ENCODE measurements at places on chromosomes 1 and 21. TPM values are rescaled to one million over a fixed set of nuclear protein-coding genes. Genes with fewer than 3 reads are reported as not detected.

DNA sequence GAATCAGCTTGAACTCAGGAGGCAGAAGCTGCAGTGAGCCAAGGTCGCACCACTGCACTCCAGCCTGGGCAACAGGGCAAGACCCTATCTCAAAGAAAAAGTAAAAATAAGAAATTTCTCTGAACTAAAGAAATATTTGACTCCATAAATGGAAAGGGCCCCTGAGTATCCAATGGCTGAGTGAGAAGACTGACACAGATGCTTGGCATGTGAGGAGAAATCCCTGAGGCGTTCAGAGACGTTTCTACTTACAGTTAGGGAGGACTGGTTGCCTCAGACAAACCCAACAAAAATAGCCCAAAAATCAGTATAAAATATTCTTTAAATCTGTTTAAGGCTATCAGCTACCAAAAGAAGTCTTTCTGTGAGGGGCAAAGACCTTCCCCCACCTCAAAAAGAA is 3.0 kb upstream of the SUMO3 start:
- no peak for DNase-seq

DNA sequence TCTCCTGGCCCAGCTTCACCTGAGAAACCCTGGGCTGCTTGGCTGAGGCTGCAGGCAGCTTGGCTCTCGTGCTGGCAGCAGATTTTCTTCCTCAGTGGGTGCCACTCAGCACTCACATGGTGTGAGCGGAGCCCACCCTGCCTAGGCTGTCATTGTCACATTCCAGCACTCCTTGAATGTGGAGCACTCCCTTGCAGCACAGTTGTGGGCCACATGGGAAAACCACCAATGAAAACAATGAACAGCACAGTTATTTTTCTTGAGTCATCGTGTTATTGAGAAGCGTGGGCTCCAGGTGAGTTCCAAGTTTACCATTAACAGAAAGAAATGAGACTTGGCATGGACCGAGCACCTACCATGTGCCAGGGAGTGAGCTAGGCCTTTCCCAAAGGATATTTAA is 27.2 kb upstream of the TRIM67 start:
- DNase-seq = no peak

DNA sequence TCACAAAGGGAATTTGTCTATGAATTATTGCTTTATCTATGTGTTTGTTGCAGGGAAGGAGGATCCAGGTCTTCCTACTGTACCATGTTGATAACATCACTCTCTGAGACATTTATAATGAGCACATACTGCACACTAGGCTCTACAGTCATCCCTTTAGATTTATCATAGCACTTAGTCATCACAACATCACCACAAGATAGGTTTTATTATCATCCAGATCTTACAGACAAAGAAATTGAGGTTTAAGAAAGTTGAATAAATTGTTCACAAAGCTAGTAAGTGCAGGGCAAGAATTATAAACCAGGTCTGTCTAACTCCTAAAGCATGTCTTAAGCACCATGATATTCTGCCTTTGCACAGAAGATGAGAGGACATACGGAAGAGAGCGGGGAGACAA is 121.1 kb upstream of the ST6GALNAC5 start:
- DNase-seq = no peak

Gene IQCC
- 11.8 TPM for total RNA-seq

Gene GBP3
- total RNA-seq = 24.9 TPM

Gene BTF3L4
- 33.8 TPM for total RNA-seq
